Cardiac atrium fibroblast (primary cell): ENCODE measurements at places on chromosomes 4 and X. TPM values are rescaled to one million over a fixed set of nuclear protein-coding genes. Genes with fewer than 3 reads are reported as not detected.

FAM53A gene
- 2.0 and 16.4 TPM in 2 replicates for total RNA-seq

DNAAF6 gene
- not detected in 2 replicates for total RNA-seq

PDGFRA gene
- total RNA-seq = 240 and 418 TPM in 2 replicates

UBA1 gene
- total RNA-seq = 132 and 160 TPM in 2 replicates

MXRA5 gene
- 0.49 TPM in 1 of 2 replicates, not detected in the other for total RNA-seq

BTC gene
- not detected in 2 replicates for total RNA-seq

FRAS1 gene
- total RNA-seq = 8.5 and 10.0 TPM in 2 replicates

SSX4 gene
- total RNA-seq = not detected in 2 replicates

HMX1 gene
- not detected in 2 replicates for total RNA-seq

TMEM33 gene
- 31.4 and 49.4 TPM in 2 replicates for total RNA-seq

PSAPL1 gene
- total RNA-seq = under 0.01 and 0.65 TPM in 2 replicates

PITX2 gene
- total RNA-seq = not detected in 2 replicates

GYG2 gene
- total RNA-seq = 5.2 and 16.5 TPM in 2 replicates

FAM236D gene
- not detected in 2 replicates for total RNA-seq
